ENCODE measurements at places on chromosomes 7 and 10. TPM values are rescaled to one million over a fixed set of nuclear protein-coding genes. Genes with fewer than 3 reads are reported as not detected.

The GSTO2 gene
- total RNA-seq: 9.5 TPM

The CCDC126 gene
- 11.9 TPM for total RNA-seq

The PDE6C gene
- not detected for total RNA-seq

The PLXNA4 gene
- total RNA-seq: 2.8 TPM

The POMZP3 gene
- 17.5 TPM for total RNA-seq

The KCNH2 gene
- total RNA-seq: 1.3 TPM

The SLC16A12 gene
- total RNA-seq: 6.3 TPM

The C10orf53 gene
- total RNA-seq: not detected

The MLXIPL gene
- 1.4 TPM for total RNA-seq

The SLC25A28 gene
- total RNA-seq: 55.8 TPM

The MBL2 gene
- total RNA-seq: not detected

GRCh38 chr10:80674809-80675208, 137.1 kb downstream of the SH2D4B start:
- H3K4me3 ChIP-seq: no peak overlapping the region
- H3K27me3 ChIP-seq: no peaks in the 10 kb centered on the region
- H3K36me3 ChIP-seq: no peaks in the 10 kb centered on the region
- no peak for DNase-seq
- H3K27ac ChIP-seq: no peak overlapping the region
- no peaks in the 10 kb centered on the region for H3K4me1 ChIP-seq

- H3K4me3 ChIP-seq: no peak overlapping the region
- no peak overlapping the region for H3K27ac ChIP-seq
- H3K36me3 ChIP-seq: no peaks in the 10 kb centered on the region
Observed at GRCh38 chr10:34880817-34881216, 65.7 kb upstream of the PARD3 start.

GRCh38 chr10:34732926-34733325, 82.2 kb downstream of the PARD3 start:
- H3K4me1 ChIP-seq: peaks cover 13% of the 10 kb centered on the region
- H3K4me3 ChIP-seq: no peak overlapping the region
- no peak for DNase-seq

GRCh38 chr10:3006093-3006492, 61.3 kb upstream of the PFKP start:
- no peaks in the 10 kb centered on the region for H3K36me3 ChIP-seq
- no peaks in the 10 kb centered on the region for H3K4me1 ChIP-seq
- peaks cover 45% of the 10 kb centered on the region for H3K27me3 ChIP-seq
- H3K4me3 ChIP-seq: no peak overlapping the region

DNA sequence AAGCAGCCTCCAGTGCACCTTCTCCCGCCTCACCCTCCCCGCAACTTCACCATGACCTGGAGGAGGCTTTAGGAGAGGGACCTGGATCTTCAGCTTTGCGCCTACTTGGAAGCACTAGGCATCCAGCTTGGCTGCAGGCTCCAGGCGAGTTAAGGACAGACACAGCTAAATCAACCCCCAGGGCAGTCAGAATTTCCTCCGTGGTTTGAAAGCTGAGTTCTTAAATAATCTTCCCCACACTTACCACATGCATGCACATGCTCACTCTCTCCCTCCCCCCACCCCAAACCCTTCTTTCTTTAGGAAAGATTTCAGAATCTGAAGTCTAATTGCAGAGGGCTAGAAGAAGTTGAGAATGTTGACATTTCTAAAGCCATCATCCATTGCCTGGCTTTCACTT, 36.7 kb upstream of the LRRC4 start:
- no peak overlapping the region for H3K27ac ChIP-seq
- no peaks in the 10 kb centered on the region for H3K4me1 ChIP-seq
- no peak for DNase-seq
- peaks cover 5% of the 10 kb centered on the region for H3K36me3 ChIP-seq

DNA sequence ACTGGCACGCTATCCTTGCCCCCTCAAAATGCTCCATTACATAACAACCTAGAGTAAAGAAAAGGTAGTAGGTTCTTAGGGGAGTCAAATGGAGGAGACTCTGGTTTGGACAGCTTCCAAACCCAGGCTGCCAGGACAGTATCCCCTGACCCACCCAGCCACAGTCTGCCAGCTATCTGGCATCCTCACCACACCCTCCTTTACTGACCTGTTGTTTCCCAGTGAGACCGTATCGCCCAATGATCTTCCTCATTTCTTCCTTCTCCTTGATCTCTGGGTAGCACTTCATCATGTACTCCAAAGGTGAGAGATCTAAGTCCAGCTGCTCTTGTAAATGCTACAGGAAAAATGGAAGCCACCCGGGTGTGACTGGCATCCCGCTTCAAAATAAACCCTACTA, 5.1 kb upstream of the H2BK1 start:
- no peak for DNase-seq
- H3K4me1 ChIP-seq: no peaks in the 10 kb centered on the region
- H3K27ac ChIP-seq: no peak overlapping the region
- no peak overlapping the region for H3K4me3 ChIP-seq
- H3K27me3 ChIP-seq: no peaks in the 10 kb centered on the region

- no peak overlapping the region for H3K4me3 ChIP-seq
- no peak overlapping the region for H3K27ac ChIP-seq
- no peak for DNase-seq
- no peaks in the 10 kb centered on the region for H3K4me1 ChIP-seq
- no peaks in the 10 kb centered on the region for H3K27me3 ChIP-seq
Observed at GRCh38 chr10:120684226-120684625, 166.9 kb upstream of the WDR11 start.

GRCh38 chr10:72010234-72010973, 46.2 kb downstream of the CHST3 start:
- DNase-seq: no peak
- H3K36me3 ChIP-seq: no peaks in the 10 kb centered on the region
- peaks cover 16% of the 10 kb centered on the region for H3K4me1 ChIP-seq
- no peaks in the 10 kb centered on the region for H3K27me3 ChIP-seq
- no peak overlapping the region for H3K4me3 ChIP-seq

DNA sequence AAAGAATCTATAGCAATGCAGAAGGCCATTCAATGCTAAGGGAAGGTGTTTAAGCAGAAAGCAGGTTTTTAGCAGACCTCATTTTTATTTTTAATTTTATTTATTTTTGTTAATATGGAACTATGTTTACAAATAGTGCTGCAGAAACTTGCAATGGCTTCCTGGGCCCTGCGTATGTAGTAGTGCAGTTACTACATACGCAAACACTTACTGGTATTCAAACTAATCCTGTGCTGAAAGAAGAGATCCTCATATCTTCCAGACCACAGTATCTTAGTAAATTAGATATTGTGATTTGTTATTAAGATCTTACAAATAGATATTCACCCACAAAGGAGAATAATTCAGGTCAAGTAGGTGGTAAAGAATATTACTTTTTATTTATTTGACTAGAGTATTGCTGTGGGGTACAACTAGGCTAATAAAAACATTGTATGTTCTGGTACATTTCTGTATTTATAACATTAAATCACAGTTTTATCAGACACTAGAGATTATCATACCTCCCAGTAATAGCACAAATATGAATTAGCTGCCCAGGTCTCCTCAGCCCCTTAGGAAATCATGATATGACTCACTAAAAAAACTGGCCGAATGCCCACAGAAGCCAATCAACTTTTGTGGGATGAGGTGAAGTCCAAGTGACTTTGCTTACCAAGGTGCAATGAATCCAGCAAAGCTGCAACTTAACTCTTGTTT, 57.6 kb downstream of the RNLS start:
- H3K27me3 ChIP-seq: no peaks in the 10 kb centered on the region
- H3K4me1 ChIP-seq: no peaks in the 10 kb centered on the region
- H3K27ac ChIP-seq: no peak overlapping the region
- no peak overlapping the region for H3K4me3 ChIP-seq

GRCh38 chr7:104973227-104973626, 40.8 kb upstream of the KMT2E start:
- H3K36me3 ChIP-seq: no peaks in the 10 kb centered on the region
- H3K27me3 ChIP-seq: no peaks in the 10 kb centered on the region
- peaks cover 19% of the 10 kb centered on the region for H3K4me1 ChIP-seq
- DNase-seq: no peak

DNA sequence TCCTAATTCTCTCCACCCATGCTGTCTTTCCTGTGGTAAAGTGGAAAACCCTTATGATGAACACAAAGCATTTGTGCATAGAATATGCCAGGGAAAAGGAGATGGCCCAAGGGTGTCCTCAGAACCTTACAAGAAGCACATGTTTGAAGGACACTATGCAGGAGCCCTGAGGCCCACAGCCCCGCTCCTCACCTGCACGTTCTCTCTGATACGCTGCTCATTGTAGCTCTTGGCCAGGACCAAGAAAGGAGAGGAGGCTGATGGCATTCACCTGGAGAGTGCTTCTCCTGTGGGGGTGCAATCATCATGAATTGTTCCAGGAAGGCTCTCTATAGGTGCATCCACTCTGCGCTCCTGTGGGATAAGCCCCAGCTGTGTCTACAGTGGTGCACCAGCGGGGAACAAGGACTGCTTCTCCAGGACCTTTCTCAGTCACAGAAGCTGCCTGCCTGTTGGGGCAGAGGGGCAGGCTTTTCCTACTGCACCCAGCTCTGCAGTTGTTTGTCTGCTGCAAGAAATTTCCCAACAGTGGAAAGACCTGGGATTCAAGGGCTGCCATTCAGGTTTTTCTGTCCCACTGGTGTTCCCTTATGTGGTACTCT, 19.9 kb downstream of the AKR1C2 start:
- H3K27ac ChIP-seq: no peak overlapping the region
- no peak for DNase-seq
- no peaks in the 10 kb centered on the region for H3K36me3 ChIP-seq
- H3K27me3 ChIP-seq: no peaks in the 10 kb centered on the region
- no peaks in the 10 kb centered on the region for H3K4me1 ChIP-seq

GRCh38 chr7:70545214-70545613, 586.7 kb upstream of the GALNT17 start:
- DNase-seq: no peak
- no peak overlapping the region for H3K27ac ChIP-seq
- no peaks in the 10 kb centered on the region for H3K36me3 ChIP-seq
- peaks cover 3% of the 10 kb centered on the region for H3K4me1 ChIP-seq
- no peaks in the 10 kb centered on the region for H3K27me3 ChIP-seq

- no peaks in the 10 kb centered on the region for H3K27me3 ChIP-seq
- DNase-seq: no peak
- H3K27ac ChIP-seq: peak overlapping the region; percentile 15
- H3K4me1 ChIP-seq: no peaks in the 10 kb centered on the region
- H3K36me3 ChIP-seq: no peaks in the 10 kb centered on the region
Observed at GRCh38 chr7:16129431-16130110, 291.8 kb downstream of the CRPPA start.

DNA sequence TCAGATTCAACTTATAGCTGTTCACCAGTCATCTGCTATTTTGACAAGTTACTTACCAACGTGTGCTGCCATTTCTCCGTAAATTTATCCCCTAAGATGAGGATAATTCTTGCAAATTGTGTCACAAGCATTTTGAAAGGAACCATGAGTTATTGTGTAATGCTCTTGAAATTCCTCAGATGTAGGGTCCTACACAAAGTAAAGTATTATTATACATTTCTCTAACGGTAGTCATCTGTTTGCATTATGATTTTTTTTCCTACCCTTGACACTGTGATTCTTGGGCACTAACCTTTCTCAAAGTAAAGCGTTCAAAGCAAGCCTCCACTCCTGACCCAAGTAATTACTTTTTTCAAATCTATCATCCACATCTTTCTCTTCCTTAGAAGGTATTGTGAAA, 8.1 kb downstream of the HERC4 start:
- no peak overlapping the region for H3K4me3 ChIP-seq
- H3K4me1 ChIP-seq: peaks cover 8% of the 10 kb centered on the region
- peak overlapping the region; percentile 63 for H3K27ac ChIP-seq
- DNase-seq: no peak

DNA sequence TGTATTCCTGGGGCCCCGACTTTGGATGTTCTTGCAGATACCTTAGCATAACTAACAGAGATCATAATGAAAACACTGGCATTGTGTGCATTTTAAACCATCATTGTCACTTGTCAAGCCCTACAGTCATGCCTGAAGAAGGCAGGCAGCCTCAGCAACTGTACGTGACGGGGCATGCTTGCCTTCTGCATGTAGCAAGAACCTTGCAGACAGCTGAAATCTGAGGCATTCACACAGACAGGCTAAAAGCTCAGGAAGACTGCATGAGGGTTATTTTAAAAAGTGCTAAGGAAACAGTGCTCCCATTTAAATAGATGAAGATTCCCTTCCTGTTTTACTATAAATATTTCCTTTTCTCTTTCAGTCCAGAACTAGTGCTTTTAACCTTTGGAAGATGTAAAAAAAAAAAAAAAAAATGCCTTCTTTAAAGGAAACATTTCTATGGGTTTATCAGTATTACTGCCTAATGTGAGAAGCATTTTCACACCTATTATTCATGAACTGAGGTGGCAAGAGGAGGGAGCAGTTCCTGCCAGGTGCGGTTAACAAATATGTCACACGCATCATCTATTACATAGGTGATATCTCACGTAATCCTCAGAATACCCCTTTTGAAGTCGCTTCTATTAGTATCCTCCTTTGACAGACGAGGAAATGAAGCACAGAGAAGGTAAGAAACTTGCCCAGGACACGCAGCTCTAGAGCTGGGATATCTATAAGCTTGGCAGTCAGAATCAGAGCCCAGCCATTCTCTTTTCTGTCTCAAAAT, 88.1 kb downstream of the PRKCQ start:
- DNase-seq: no peak
- H3K27ac ChIP-seq: no peak overlapping the region
- no peaks in the 10 kb centered on the region for H3K36me3 ChIP-seq
- H3K4me1 ChIP-seq: peaks cover 7% of the 10 kb centered on the region
- H3K27me3 ChIP-seq: no peaks in the 10 kb centered on the region

DNA sequence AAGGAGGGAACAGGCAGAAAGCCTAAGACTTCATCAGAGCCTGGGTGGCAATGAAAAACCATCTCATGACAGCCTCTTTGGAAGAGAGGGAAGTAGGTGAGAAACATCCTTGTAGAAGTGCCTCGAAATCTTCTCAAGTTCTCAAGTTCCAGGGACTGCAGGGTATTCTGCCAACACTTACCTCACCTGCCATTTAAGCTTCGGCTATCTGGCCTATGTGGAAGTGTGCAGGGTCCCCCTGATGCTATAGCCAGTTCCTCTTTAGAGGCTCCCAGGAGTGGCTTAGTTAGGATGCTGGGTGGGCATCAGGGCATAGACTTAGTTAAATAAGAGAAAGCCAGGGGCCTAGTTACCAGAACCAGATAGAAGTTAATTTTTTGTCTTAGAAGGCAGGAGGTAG, 27.0 kb downstream of the ABCC2 start:
- no peaks in the 10 kb centered on the region for H3K4me1 ChIP-seq
- no peak for DNase-seq
- no peaks in the 10 kb centered on the region for H3K27me3 ChIP-seq
- H3K36me3 ChIP-seq: no peaks in the 10 kb centered on the region
- no peak overlapping the region for H3K27ac ChIP-seq
- no peak overlapping the region for H3K4me3 ChIP-seq

- H3K27ac ChIP-seq: no peak overlapping the region
- no peaks in the 10 kb centered on the region for H3K27me3 ChIP-seq
- H3K4me1 ChIP-seq: no peaks in the 10 kb centered on the region
- no peaks in the 10 kb centered on the region for H3K36me3 ChIP-seq
- H3K4me3 ChIP-seq: no peak overlapping the region
- no peak for DNase-seq
Observed at GRCh38 chr10:536935-537334, 152.5 kb downstream of the DIP2C start.

GRCh38 chr7:79471283-79471682, 17.8 kb upstream of the MAGI2 start:
- H3K36me3 ChIP-seq: no peaks in the 10 kb centered on the region
- H3K4me1 ChIP-seq: no peaks in the 10 kb centered on the region
- H3K27ac ChIP-seq: no peak overlapping the region
- no peak for DNase-seq
- H3K27me3 ChIP-seq: no peaks in the 10 kb centered on the region

- no peak for DNase-seq
- H3K4me1 ChIP-seq: no peaks in the 10 kb centered on the region
- no peaks in the 10 kb centered on the region for H3K27me3 ChIP-seq
- H3K36me3 ChIP-seq: no peaks in the 10 kb centered on the region
Observed at GRCh38 chr10:93797825-93798224, 40.1 kb downstream of the LGI1 start.

All from left lung (tissue), 14 donors.